ENCODE measurements at places on chromosomes 6 and 20.

GRCh38 chr6:2738373-2738979, 12.2 kb downstream of the MYLK4 start:
- DNase-seq = peak; percentile 28

- DNase-seq = no peak
Measured at GRCh38 chr6:4655196-4656025, 120.8 kb upstream of the CDYL start.

GRCh38 chr20:36754656-36755222, 8.8 kb upstream of the NDRG3 start:
- no peak for DNase-seq

- DNase-seq = no peak
Measured at GRCh38 chr6:135801755-135802465, 49.6 kb upstream of the PDE7B start.

DNA sequence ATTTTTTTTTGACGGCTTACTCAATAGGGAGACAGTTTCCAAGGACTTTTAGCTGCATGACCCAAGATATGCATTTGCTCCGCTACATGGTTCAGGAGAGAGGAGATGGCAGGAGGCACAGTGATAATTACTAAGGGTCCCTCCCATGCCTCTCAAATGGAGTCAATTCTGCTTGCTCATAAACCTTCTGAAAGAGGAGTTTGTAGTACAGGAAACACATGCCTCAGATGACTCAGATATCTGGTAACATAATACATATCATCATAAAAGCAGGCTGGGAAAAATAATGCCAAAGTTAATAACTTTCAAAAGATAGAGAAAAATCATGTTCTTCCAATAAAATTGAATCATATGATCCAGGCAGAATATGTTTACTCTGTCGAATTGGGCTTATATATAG, 97.6 kb upstream of the DEFB112 start:
- DNase-seq = no peak

DNA sequence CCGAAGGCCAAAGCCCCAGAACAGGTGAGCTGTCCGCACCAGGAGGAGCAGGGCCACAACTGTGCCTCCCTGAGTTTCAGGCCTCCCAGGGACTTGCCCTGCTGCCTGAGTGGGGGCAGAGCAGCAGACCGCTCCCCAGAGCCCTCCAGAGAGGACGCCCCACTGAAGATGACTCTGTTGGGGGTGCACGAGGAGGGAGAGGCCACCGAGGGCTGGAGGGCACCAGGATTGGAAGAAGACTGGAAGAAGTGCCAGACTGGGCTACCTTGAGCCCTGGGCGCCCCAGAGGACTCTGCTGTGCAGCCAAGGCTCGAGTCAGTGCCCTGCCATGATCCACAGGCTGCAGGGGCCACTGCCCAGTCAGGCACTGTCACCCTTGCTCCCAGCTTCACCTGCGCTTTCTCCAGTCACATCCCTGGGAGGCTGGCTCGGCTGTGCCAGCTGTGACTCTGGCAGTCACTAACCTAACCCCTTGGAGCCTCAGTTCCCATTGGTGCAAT, 11.3 kb downstream of the CST7 start:
- no peak for DNase-seq

DNA sequence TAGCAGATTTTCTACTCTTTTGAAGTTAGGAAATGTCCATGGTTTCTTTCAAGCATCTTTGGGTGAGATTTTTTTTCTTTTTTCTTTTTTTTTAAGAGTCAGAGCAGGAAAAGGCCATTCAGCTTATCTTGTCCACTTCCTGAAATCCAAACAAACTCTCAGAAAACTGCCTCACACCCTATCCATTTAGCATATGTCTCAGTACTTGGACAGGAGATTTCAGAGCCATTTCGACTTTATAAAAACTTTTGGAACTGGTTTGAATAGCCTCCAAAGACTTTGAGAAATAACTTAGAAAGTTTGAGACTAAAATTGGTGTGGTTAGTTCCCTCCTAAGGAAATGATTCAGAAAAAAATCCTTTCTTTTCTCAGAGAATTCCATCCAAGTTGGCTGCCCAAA, 125.1 kb downstream of the MYLK4 start:
- no peak for DNase-seq

GRCh38 chr6:170347975-170348374, 41.4 kb downstream of the FAM120B start:
- no peak for DNase-seq

- DNase-seq = no peak
Measured at GRCh38 chr6:163239572-163240340, 174.8 kb upstream of the QKI start.
